ENCODE measurements at places on chromosomes 16 and 17. TPM values are rescaled to one million over a fixed set of nuclear protein-coding genes. Genes with fewer than 3 reads are reported as not detected.

DNA sequence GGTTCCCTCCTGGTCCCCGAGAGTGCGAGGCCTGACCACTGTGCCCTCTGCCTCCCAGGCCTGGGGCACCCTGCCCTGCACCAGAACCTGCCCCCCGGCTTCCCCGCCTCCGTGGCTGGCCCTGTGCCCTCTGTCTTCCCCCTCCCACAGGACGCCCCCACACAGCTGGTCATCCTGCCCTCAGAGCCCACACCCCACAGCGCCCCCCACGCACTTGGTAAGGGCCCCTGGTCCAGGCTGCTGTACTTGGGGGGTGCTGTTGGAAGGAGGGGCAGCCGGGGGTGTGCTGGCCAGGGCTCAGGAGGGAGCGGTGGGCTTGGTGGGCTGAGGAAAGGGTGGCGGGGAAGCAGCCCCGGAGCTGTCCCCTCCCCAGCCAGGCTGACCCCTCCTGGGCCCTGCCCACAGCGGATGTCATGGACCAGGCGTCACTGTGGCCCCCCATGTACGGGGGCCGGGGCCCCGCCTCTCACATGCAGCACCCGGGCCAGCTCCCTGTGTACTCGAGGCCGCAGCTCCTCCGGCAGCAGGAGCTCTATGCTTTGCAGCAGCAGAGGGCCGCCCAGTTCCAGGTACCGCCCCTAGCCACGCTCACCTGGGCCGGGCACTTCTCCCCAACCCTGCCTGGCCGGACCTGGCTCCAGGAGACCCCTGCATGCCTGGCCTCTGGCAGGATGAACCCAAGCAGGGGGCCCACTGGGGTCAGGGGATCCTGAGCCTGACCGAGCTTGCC is 49.5 kb downstream of the BAHCC1 start:
- no peak for DNase-seq

DNA sequence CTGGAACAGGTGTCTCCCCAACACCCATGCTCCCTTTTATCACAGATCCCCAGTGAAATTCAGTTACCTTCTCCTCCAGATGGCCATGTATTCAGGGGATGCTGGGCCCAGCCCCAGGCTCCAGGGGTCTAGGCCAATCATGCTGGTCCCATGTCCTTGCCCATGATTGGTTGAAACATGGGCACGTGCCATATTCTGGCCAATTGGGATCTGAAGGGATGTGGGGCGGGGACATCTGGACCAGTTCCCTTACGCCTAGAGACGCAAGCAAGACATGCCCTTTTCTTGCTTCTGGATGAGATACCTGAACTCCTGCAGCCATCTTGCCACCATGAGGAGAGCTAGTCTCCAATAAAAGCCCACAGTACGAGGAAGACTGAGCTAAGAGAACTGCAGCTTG is 31.0 kb upstream of the ST6GALNAC1 start:
- no peak for DNase-seq

DNA sequence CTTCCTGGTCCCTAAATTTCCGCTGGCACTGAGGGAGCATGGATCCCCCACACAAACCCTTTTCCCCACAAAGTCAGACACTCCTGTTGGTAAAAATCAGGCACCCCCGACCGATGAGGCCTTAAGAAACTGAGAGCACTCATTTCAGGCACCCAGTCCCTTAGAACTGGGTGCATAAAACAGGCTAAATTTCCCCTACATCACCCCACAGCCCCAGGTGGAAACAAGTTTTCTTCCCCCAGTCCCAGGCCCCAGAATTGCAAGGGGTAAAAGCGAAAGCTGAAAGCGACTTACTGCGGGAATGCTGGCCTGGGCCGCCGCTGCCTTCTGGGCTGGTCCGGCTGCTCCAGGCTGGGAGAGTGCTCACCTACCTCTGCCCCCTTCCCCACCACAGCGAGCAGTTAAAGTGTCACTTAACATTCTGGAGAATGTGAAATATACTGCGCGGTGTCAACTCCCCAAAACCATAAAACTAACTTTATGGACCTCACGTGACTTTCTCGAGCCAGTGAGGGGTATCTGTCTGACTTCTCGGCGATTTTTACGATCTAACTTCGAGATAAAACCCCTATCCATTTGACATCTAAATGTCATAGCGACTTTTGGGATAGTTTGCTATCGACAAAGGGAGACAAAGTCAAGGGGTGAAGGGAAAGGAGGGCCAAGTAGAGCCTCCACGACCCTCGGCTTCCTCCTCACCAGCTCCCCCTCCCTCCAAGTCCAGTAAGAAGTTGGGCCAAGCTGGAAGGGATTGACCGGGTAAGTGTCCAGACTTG is at the start of gene HOXB3:
Gene HOXB3 (minus strand): TSS at position 411 of the 776 bp plus-strand sequence. CDS start 37,767 bp downstream, outside the sequence.
- no peak for DNase-seq

GRCh38 chr17:82703935-82704865 is 5.7 kb upstream of the RAB40B start:
- DNase-seq, result no peak

- no peak for DNase-seq
Measured at GRCh38 chr16:68369697-68370580, 59.1 kb downstream of the PRMT7 start.

DNA sequence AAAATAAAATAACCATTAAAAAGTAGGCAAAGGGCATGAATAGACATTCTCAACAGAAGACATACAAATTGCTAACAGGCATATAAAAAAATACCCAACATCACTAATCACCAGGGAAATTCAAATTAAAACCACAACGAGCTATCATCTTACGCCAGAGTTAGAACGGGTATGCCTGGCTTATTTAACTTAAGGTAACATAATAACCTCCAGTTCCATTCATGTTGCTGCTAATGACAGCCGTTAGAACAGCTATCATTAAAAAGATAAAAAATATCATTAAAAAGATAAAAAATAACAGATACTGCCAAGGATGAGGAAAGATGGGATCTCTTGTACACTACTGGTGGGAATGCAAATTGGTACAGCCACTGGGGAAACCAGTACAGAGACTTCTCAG is 89.3 kb downstream of the GAS7 start:
- no peak for DNase-seq

- no peak for DNase-seq
Measured at GRCh38 chr17:19939993-19940721, 37.5 kb downstream of the AKAP10 start.

DNA sequence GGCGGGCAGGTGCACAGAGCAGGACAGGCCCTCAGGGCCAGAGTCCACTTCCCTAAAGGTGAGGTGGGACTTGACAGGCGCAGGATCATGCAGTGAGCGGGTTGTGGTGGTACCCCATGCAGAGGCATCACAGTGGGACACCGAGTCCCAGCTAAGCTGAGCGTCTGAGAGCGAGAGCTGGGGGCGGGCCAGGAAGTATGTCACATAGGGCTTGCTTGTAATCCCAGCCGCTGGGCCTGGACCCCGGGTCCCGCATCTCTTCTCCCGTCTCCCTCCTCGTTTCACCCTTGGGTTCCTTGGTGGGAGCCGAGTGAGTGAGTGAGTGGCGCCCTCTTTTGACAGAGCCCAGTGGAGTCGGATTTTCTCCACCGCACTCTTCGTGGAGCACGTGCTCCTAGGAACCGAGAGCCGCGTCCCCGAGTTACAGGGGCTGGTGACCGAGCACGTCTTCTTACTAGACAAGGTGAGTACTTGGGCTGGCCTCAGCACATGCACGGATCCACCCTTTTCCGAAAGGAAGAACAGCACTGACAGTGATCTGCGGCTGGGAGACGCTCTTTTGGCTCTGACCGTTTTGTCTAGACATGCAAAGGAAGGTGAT is 50.8 kb upstream of the ENDOV start:
- DNase-seq, result no peak

- DNase-seq, result no peak
Measured at GRCh38 chr17:29283496-29283895, 10.5 kb downstream of the NUFIP2 start.

DNA sequence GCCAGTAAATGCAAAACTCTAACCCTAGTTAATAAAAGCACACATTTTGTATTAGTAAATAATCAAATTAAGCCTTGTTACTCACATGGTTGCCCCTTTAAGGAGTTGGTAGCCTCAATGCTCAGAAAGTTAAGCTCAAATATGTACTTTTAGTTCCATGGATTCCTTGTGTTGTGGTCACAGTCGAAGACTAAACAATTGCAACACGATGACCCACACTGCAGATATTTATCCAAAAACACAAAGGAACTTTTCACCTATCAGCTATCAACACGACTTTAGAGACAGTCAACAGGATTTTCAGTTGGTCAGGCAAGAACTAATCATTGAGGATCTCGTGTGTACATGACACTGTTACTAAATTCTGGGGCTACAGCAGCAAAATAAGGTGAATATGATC is 47.4 kb upstream of the NUDT7 start:
- DNase-seq, result no peak

DNA sequence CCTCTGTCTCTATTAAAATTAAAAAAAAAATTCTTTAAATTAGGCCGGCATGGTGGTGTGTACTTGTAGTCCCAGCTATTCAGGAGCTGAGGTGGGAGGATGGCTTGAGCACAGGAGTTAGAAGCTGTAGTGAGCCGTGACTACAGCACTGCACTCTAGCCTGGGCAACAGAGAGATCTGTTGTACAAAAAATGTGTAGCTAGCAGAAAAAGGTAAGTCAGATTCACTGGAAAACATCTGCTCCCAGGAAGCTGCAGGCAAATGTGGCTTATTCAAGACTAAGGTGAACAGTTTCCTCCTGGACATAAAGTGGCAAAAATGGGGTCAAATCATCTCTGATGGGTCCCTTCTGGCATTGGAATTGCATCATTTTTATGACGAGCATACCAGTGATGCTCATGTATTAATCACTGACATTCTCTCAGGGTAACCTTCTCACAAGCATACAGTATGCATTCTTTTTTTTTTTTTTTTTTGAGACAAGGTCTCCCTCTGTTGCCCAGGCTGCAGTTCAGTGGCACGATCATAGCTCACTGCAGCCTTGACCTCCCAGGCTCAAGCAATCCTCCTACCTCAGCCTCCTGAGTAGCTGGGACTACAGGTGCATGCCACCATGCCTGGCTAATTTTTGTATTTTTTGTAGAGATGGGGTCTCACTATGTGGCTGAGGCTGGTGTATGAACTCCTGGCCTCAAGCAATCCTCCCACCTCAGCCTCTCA is 48.7 kb downstream of the CPPED1 start:
- DNase-seq, result no peak

DNA sequence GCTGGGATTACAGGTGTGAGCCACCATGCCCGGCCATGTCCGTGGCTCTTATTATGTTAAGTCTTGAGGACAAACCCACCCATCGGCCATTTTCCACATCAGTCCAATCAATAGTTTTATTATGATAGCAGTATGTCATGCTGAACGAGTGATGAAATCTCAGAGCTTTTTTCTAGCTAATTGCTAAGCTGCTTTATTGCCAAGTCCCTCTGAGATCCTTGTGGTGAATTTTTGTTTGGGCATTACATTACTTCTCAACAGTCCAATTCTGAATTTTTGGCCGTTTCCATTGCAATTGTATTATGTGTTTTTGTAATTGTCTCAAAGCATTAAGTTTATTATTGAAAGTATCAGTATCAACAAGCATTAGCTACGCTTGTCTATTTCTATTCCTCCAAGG is 10.9 kb downstream of the RNF112 start:
- no peak for DNase-seq

Gene BHLHA9
- polyA plus RNA-seq, result not detected

Gene CDH1
- 3.7 TPM for polyA plus RNA-seq

Gene KRT33B
- not detected for polyA plus RNA-seq

Gene IL17C
- not detected for polyA plus RNA-seq
